Neural progenitor cell (in vitro differentiated cells): ENCODE measurements at places on chromosomes 12 and 14. TPM values are rescaled to one million over a fixed set of nuclear protein-coding genes. Genes with fewer than 3 reads are reported as not detected.
A peak's percentile ranks its signal among the peaks of the same experiment; 100 is the strongest.

DNA sequence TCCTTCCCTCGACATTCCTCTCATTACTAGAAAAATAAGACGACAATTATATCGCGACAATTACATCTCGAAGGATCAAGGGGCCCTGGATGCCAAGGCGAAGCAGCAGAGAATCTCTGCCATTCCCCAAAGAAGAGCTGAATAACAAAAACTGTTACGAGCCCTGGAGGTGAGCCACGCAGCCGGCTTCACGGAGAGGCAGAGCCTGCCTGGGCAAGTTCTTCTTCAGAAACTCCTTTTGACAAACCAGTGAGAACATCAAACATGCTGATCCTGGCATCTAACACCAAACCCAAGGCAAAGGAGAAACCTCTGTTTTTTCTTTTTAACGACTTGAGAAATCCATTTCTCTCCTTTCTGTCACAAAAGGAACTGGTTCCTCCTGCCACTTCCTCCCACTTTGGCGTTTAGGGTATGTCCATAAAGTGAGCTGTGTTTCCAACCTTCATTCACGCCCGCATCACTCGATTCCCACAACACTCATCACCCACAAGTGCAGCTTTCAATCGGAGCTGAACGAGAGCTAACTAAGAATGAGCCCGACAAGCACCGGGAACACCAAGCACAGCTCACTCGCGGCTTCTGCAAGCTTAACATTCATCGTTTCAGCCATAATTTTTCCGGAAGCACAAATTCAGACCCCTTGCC, 21.5 kb downstream of the CCDC88C start:
- DNase-seq: no peak

- no peak for DNase-seq
Measured at GRCh38 chr14:35875296-35875695, 49.2 kb downstream of the BRMS1L start.

DNA sequence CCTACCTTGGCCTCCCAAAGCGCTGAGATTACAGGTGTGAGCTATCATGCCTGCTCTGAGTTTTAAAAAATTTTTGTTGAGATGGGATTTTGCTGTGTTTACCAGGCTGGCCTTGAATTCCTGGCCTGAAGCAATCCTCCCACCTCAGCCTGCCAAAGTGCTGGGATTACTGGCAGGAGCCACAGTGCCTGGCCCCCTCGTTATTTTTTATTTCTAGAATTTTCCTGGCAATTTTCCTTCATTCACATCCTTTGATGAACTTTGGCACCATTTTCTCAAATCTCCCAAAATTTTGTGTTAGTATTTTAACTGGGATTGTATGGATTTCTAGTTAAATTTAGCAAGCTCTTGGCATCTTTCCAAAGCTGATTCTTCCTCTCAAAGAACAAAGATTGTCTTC, 24.6 kb upstream of the SCARB1 start:
- no peak for DNase-seq

KRT4 gene
- not detected in 2 replicates for total RNA-seq

GDF3 gene
- not detected in 2 replicates for total RNA-seq

DNA sequence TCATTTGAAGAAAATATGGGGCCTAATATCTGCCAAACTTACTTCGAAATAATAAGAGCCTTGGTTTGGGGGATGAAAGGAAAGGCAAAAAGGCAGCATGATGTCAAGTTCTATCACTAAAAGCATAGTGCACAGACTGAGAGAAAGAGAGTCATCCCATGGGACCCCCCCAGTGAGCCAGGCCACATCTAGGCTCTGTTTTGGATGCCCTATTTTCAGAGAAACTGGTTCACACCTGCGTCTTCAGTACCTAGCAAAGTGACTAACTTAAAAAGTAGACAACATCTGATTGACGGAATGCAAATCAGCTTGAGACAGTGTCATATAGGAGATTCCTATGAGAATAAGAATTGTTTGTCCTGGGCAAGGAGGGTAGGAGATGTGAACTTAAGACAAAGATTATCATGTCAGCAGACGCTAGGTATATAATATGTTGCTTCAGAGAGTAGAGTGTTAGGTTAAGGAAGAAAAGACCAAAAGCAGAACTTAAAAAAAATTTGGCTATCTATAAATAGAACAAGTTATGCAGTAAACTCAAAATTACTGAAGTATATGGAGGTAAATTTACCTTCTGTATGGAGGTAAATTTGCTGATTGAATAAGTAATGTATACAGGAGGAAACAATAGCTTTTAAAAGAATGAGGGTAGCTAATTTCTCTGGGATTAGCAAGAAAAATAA, 148.2 kb downstream of the SLC41A2 start:
- DNase-seq: no peak

LDHB gene
- total RNA-seq: 1,385 and 1,973 TPM in 2 replicates

HSP90B1 gene
- total RNA-seq: 384 and 588 TPM in 2 replicates

C3AR1 gene
- total RNA-seq: not detected in 2 replicates

RNASE7 gene
- not detected in 2 replicates for total RNA-seq

TAS2R9 gene
- total RNA-seq: not detected in 2 replicates

PTCSC3 gene
- not detected in 2 replicates for total RNA-seq

- DNase-seq: no peak
Measured at GRCh38 chr12:108115123-108116121, 13.7 kb upstream of the WSCD2 start.

DNA sequence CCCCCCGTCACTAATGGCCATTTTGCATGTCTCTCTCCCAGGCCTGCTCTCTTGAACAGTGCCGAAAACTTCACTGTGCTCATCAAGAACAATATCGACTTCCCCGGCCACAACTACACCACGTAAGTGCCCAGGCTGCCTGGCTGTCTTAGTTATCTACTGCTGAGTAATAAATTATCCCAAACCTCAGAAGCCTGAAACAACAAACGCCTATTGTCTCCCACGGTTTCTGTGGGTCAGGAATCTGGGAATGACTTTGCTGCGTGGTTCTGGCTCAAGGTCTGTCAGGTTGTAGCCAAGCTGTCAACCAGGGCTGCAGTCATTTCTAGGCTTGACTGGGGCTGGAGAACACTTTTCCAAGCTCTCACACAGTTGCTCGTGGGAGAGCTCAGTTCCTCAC, 32.6 kb downstream of the P2RX7 start:
- DNase-seq: no peak

GRCh38 chr12:68358532-68359485, 26.6 kb upstream of the MDM1 start:
- DNase-seq: peak; percentile 78

- DNase-seq: no peak
Measured at GRCh38 chr12:15691388-15691787, 97.8 kb downstream of the EPS8 start.

- no peak for DNase-seq
Measured at GRCh38 chr12:72753571-72753970, 481.4 kb downstream of the TRHDE start.

- no peak for DNase-seq
Measured at GRCh38 chr12:131024721-131025120, 71.0 kb downstream of the ADGRD1 start.

- no peak for DNase-seq
Measured at GRCh38 chr12:25388183-25388582, 137.5 kb upstream of the KRAS start.

SCN8A gene
- 9.3 and 14.2 TPM in 2 replicates for total RNA-seq

GRCh38 chr12:68739891-68740290, 6.1 kb upstream of the SLC35E3 start:
- DNase-seq: no peak

GRCh38 chr12:38691164-38691563, 214.2 kb downstream of the CPNE8 start:
- no peak for DNase-seq

GNB3 gene
- total RNA-seq: 2.7 and 7.6 TPM in 2 replicates

DNA sequence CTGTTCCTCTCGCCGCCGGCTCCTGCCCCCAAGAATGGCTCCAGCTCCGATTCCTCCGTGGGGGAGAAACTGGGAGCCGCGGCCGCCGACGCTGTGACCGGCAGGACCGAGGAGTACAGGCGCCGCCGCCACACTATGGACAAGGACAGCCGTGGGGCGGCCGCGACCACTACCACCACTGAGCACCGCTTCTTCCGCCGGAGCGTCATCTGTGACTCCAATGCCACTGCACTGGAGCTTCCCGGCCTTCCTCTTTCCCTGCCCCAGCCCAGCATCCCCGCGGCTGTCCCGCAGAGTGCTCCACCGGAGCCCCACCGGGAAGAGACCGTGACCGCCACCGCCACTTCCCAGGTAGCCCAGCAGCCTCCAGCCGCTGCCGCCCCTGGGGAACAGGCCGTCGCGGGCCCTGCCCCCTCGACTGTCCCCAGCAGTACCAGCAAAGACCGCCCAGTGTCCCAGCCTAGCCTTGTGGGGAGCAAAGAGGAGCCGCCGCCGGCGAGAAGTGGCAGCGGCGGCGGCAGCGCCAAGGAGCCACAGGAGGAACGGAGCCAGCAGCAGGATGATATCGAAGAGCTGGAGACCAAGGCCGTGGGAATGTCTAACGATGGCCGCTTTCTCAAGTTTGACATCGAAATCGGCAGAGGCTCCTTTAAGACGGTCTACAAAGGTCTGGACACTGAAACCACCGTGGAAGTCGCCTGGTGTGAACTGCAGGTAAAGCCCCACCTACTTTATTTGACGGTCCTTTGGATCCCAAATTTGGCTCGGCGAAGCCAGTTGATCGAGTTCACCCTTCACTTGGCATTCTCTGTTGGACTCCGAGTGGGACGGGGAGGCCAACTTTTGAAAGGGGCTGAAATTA, 1.5 kb downstream of the WNK1 start:
- peak; percentile 57 for DNase-seq

- DNase-seq: peak; percentile 85
Measured at GRCh38 chr14:90060312-90060964, 1.4 kb upstream of the KCNK13 start.

- DNase-seq: no peak
Measured at GRCh38 chr12:128089961-128090360, 177.0 kb upstream of the TMEM132C start.

DNA sequence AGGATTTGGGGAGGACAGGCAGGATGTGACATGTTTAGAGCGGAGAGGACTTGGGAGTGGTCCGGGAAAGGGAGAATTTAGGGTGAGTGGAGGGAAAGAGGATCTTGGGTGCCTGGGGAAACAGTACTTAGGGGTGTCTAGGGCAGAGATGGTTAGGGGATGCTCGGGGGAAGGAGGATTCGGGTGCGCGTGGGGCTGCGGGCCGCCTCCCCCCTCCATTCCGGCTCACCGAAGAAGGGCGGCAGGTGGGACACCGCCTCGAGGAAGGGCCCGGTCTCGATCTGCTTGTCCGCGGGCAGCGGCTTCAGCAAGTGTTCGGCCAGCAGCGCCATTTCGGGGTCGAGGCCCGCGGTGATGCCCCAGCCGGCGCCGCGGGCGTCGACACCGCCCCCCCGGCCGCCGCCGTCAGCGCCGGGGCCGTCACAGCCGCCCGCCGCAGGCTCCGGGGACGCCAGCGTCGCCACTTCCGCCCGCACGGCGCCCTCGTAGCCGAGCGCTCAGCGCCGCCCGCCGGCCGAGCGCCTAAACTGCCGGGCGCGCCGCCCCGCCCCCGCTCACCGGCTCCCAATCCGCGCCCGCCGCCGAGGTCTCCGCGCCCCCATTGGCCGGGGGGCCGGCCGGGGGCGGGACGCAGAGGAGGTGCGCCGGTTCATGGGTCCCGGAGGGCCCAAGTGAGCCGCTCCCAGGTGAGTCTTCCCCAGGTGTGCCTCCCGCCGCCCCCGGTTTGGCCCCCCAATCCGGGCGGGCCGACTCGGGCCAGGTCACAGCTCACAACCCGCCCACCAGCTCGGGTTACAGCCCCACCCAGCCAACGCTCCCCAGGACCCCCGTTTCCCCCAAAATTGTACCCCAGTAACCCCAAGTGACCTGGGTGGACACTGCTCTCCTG, at the start of gene GLTP:
TSS of gene GLTP (minus strand) at position 499 of the 889 bp plus-strand sequence. CDS start at position 332, 167 bp downstream.
- DNase-seq: peak; percentile 97

TAS2R46 gene
- 1.9 and 3.5 TPM in 2 replicates for total RNA-seq

CHURC1 gene
- total RNA-seq: 24.3 and 59.8 TPM in 2 replicates

GLS2 gene
- 2.3 and 2.9 TPM in 2 replicates for total RNA-seq

OTX2 gene
- total RNA-seq: 453 and 513 TPM in 2 replicates

- peak; percentile 79 for DNase-seq
Measured at GRCh38 chr14:92039063-92039718, 668 bp downstream of the TRIP11 start.
